ENCODE measurements at places on chromosomes 16 and 17.

- DNase-seq = peak; percentile 25
Measured at GRCh38 chr16:56711862-56712261, 18.1 kb upstream of the NUP93 start.

GRCh38 chr17:35171834-35172233, 22.4 kb downstream of the SLC35G3 start:
- peak; percentile 67 for DNase-seq

GRCh38 chr16:70298988-70299938, at the start of gene DDX19B:
Gene DDX19B (plus strand): TSS chr16:70299186. CDS start chr16:70299298, 112 bp downstream.
- DNase-seq = peak; percentile 77

- peak; percentile 75 for DNase-seq
Measured at GRCh38 chr16:19330841-19331397, 45.4 kb downstream of the CLEC19A start.

GRCh38 chr17:82582213-82582612, 62.7 kb downstream of the FOXK2 start:
- peak; percentile 93 for DNase-seq

DNA sequence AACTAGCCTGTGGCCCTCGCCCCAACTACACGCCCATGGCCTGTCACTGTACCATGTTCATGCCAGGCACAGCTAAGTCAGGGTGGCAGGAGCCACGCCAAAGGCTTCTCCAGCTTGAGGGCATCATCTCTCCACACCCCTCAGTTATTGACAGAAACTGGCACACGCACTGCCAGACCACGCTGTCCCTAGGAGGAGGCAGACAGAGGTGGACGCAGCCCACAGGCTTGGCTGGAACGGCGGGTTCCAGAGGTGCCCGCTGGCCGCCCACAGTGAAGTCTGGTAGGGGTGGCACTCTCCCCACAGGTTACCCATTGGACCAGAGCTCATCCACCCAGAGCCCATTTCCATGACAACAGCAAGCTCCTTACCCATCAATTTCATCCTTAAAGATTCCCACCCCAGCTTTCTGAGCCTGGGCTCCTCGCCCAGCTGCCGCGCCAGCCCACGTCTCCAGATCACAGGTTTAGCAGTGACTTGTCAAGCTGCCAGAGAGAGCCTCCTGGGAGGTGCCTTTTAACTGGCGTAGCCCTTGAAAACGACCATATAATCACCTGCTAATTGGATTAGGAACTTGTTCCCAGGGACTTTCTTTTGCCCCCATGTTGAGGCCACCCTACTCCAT, 27.9 kb downstream of the RPRML start:
- DNase-seq = no peak

GRCh38 chr17:79800325-79801155, 3.7 kb upstream of the CBX8 start:
- DNase-seq = peak; percentile 60

- no peak for DNase-seq
Measured at GRCh38 chr16:1034230-1035065, 38.1 kb upstream of the SSTR5 start.

- no peak for DNase-seq
Measured at GRCh38 chr17:40457369-40457768, 14.1 kb downstream of the IGFBP4 start.

GRCh38 chr16:85209526-85210121, 97.4 kb upstream of the CIBAR2 start:
- no peak for DNase-seq

GRCh38 chr16:20948444-20948843, 47.9 kb downstream of the LYRM1 start:
- no peak for DNase-seq

- peak; percentile 13 for DNase-seq
Measured at GRCh38 chr17:11980813-11981212, 16.5 kb downstream of the ZNF18 start.

DNA sequence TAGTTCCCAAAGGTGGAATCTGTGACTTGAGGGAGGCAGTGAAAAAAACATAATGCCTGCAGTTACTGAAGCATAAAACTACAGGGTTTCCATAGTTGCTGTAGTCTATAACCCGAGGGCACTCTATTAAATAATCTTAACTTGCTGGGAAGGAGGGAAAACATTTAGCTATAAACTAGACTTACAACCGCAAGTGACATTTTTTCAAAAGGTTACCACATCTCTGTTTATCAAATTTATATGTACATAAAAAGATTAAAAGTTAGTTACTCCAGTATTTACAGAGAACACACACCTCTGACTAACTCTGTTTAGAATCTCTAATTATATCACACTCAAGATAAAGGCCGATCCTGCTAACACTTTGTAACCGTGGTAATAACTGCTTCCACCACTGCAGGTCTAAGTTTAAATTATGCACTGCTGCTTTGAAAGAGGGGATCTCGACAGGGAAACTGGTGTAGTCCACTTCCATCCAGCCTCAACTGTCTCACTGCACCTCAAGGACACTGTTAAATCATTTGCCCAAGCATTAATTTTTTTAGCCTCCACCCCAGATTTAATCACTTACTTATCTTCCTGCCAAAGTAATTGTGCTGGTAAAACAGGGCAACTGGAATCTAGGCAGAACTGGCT, 14.6 kb downstream of the KCNJ16 start:
- no peak for DNase-seq

DNA sequence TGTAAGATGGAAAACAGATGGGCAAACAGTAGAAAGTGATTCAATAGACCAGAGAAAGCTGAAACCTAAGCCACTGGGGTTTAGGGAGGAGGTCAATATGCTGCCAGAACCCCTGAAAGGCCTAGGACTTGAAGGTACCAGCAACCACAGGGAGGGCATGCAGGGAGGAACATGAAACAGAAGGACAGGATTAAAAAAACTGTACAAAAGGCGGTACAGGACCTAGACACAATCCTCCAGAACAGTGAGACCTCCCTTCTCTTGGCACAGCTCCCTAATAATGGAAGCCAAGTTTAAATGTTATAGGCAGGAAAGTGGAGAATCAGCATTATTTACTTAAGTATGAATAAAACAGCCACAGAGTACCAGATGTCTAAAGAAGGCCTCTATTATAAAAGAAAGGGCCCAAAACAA, 105.5 kb downstream of the SPAG9 start:
- DNase-seq = no peak

- no peak for DNase-seq
Measured at GRCh38 chr16:13324851-13325250, 423.5 kb downstream of the SHISA9 start.

DNA sequence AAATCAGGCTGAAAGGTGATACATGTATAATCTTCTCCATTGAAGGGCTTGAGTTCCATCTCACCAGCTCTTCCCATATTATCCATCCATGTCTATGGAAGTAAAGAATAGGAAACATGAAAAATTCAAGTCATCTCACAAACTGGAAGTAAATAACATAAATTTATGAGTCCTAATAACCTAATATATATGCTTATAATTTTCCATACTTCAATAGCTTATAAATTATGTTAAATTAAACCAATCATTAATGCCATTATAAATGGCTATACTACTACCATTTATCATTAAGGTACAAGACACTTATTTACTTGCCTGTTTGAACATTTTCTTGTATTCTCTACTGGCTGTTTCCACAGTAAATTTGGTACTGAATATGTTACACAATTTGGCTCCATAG, 4.8 kb downstream of the TOP2A start:
- no peak for DNase-seq

DNA sequence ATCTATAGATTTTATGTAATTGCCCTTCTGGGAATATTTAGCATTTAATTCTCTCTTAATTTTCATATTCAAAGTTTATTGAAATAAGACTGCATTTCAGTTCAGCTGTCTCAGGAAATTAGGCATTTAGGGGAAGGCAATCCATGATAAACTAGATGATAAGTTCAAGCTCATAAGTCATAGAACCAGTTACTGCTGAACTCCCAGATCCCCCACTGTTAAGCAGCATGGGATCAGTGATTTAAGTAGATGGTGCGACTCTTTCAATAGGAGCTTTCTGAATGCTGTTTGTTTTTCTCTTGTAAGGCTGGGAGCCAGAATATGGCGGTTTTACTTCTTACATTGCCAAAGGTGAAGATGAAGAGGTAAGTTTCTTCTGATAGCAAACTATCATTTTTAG, 23.8 kb downstream of the OGFOD1 start:
- no peak for DNase-seq

- peak; percentile 72 for DNase-seq
Measured at GRCh38 chr17:63382826-63383225, 63.3 kb downstream of the CYB561 start.

- DNase-seq = no peak
Measured at GRCh38 chr17:49404906-49405305, 9.8 kb downstream of the PHB1 start.

GRCh38 chr16:24920568-24920967, 74.8 kb downstream of the SLC5A11 start:
- DNase-seq = no peak

GRCh38 chr16:725463-726187, 618 bp downstream of the CCDC78 start:
- no peak for DNase-seq

Data from ELR (cell line).